Suprapubic skin (tissue), 4 donors: ENCODE measurements at places on chromosomes 3 and 15. TPM values are rescaled to one million over a fixed set of nuclear protein-coding genes. Genes with fewer than 3 reads are reported as not detected.

DNA sequence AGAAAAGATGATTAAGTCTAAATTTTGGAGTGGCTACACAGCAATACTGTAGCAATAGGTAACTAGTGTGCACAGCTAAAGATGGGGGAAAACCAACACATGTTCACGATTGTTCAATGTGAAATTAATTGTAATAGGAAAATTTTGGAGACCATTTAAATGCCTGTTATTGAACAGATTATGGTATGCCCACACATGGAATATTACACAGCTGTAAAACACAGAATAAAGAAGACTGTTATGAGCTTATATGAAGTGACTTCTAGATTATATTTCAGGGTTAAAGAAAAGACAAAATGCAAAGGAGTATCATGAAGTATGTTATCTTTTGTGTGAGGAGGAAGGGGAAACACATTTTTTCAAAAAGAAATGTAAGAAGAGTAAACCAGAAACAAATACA lies 43.8 kb downstream of the SPINK8 start:
- H3K36me3 ChIP-seq, result peaks cover 45% of the 10 kb centered on the region
- no peak overlapping the region for H3K4me3 ChIP-seq
- no peak overlapping the region for H3K27ac ChIP-seq
- DNase-seq, result no peak
- no peaks in the 10 kb centered on the region for H3K4me1 ChIP-seq

The SCAPER gene
- 30.7 TPM for total RNA-seq

GRCh38 chr3:30810625-30811024 lies 83.8 kb downstream of the GADL1 start:
- DNase-seq, result no peak
- H3K4me3 ChIP-seq, result no peak overlapping the region
- no peaks in the 10 kb centered on the region for H3K27me3 ChIP-seq
- H3K4me1 ChIP-seq, result peaks cover 7% of the 10 kb centered on the region
- no peaks in the 10 kb centered on the region for H3K36me3 ChIP-seq

The MYRIP gene
- 4.1 TPM for total RNA-seq

- no peak overlapping the region for H3K4me3 ChIP-seq
- H3K27me3 ChIP-seq, result no peaks in the 10 kb centered on the region
- H3K27ac ChIP-seq, result no peak overlapping the region
- H3K4me1 ChIP-seq, result no peaks in the 10 kb centered on the region
- no peak for DNase-seq
Measured at GRCh38 chr3:134776518-134776917, 18.5 kb upstream of the EPHB1 start.

DNA sequence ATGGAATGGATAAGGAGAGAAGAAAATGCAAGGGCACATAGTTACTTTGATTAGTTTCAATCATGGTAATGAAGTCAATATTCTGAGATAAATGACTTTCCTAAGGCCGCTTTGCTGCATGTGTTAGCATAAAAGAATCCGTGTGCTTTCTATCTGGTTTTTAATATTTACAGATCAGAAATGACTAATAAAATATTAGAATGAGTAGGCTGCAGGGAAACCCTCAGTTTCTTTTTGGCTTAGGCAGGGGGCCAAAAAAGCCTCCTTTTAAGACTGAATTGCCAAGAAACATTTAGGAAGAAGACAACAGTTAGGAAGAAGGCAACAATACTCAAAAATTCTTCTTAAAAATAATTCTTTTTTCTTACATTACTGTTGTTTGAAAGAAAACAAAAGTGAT lies 11.6 kb downstream of the NEK11 start:
- H3K36me3 ChIP-seq, result peaks cover 5% of the 10 kb centered on the region
- H3K27me3 ChIP-seq, result no peaks in the 10 kb centered on the region
- H3K27ac ChIP-seq, result no peak overlapping the region

The ARRDC4 gene
- 57.7 TPM for total RNA-seq

DNA sequence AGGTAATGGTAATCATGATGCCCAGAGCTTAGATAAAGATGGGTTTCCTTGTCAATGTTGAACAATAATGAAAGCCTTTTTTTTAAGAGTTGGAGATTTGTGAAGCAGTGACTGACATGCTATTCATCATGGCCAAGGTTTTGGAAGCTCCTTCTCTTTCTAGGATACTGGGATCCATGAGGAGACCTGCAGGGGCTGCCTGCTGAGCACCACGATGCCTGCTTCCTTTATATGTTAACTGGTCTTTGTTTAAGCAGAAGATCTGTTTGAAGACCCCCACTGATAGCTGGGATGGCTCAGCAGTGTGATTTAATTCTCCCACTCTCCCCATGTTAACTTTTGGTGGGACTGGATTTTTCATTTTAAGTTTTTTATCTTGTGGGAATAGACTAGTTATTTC lies 15.8 kb downstream of the RBP1 start:
- H3K27me3 ChIP-seq, result no peaks in the 10 kb centered on the region
- no peaks in the 10 kb centered on the region for H3K36me3 ChIP-seq
- no peak overlapping the region for H3K4me3 ChIP-seq
- DNase-seq, result peak; percentile 13
- peaks cover 6% of the 10 kb centered on the region for H3K4me1 ChIP-seq

GRCh38 chr3:27080258-27080525 lies 289.0 kb downstream of the NEK10 start:
- no peak overlapping the region for H3K4me3 ChIP-seq
- no peaks in the 10 kb centered on the region for H3K27me3 ChIP-seq

GRCh38 chr15:87702270-87702669 lies 554.3 kb downstream of the NTRK3 start:
- no peak overlapping the region for H3K27ac ChIP-seq
- no peak for DNase-seq
- no peak overlapping the region for H3K4me3 ChIP-seq
- peaks cover 10% of the 10 kb centered on the region for H3K27me3 ChIP-seq

DNA sequence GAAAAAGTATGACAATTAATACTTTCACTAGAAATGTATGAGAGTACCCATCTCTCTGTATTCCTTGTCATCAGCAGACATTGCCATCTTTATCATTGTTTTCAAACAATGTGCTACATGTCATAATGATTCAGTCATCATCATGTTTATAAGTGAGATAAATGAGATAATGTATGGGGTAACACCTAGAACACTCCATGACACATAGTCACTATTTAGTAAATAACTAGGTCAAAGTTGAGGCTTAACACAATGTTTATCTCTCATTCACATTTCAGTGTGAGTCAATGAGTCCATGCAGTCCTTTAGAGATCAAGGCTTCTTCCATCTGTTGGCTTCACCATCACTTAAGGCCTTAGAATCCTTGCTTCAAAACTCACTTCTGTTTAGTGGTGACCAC lies 70.0 kb downstream of the NLGN1 start:
- H3K27me3 ChIP-seq, result no peaks in the 10 kb centered on the region
- no peak for DNase-seq
- no peak overlapping the region for H3K27ac ChIP-seq
- no peaks in the 10 kb centered on the region for H3K4me1 ChIP-seq

GRCh38 chr3:56025326-56025725 lies 442.9 kb downstream of the ERC2 start:
- no peak for DNase-seq
- H3K36me3 ChIP-seq, result no peaks in the 10 kb centered on the region
- H3K4me1 ChIP-seq, result no peaks in the 10 kb centered on the region
- H3K4me3 ChIP-seq, result no peak overlapping the region
- H3K27me3 ChIP-seq, result no peaks in the 10 kb centered on the region

The SIDT1 gene
- total RNA-seq, result 1.3 TPM

GRCh38 chr3:133620066-133620784 lies 41.5 kb downstream of the TOPBP1 start:
- H3K4me1 ChIP-seq, result no peaks in the 10 kb centered on the region
- peaks cover 81% of the 10 kb centered on the region for H3K36me3 ChIP-seq
- H3K4me3 ChIP-seq, result no peak overlapping the region
- no peaks in the 10 kb centered on the region for H3K27me3 ChIP-seq
- H3K27ac ChIP-seq, result no peak overlapping the region

GRCh38 chr3:108602249-108602934 lies 12.9 kb downstream of the DZIP3 start:
- no peaks in the 10 kb centered on the region for H3K27me3 ChIP-seq
- H3K4me1 ChIP-seq, result no peaks in the 10 kb centered on the region
- no peaks in the 10 kb centered on the region for H3K36me3 ChIP-seq
- no peak overlapping the region for H3K27ac ChIP-seq
- no peak overlapping the region for H3K4me3 ChIP-seq

DNA sequence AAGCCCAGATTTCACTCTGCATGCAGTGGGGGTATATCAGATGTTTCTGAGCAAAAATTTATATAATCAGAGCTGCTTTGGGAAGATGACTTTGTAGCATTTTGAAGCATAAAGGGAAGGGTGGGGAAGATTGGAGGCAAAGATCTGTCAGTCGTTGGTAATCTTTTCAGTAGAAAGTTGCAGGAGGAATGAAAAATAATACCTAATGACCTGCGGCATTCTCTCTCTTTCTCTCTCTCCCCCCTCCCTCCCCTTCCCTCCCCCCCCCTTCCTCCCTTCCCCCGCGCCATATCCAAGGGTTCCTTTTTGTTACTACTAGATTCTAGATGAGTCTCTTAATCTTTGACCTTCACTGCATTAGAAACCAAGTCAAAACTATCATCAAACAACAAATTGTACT lies 1.5 kb upstream of the DMXL2 start:
- H3K27me3 ChIP-seq, result no peaks in the 10 kb centered on the region
- no peak for DNase-seq
- H3K4me3 ChIP-seq, result no peak overlapping the region
